Neural crest cell (in vitro differentiated cells): ENCODE measurements at places on chromosomes 3 and 15.

DNA sequence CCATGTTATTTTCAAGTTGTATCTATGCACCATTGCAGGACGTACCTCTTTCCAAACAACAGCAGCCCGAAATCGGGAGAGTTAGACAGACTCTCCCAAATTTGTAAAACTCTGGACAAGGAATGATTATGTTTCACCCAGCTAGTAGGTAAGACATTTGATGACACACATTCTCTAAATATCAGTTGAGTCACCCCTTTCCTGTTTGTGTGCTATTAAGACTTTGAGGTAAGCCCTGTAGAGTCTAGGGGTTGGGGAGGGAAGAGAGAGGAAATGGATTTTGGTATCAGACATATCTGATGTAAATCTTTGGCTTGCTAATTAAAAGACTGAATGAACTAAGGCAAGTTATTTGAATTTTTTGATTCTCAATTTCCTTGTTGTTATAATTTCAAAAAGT is 999.0 kb downstream of the TUSC7 start:
- no peak for DNase-seq

GRCh38 chr3:194521510-194522260 is 34.9 kb upstream of the ATP13A3 start:
- no peak for DNase-seq

DNA sequence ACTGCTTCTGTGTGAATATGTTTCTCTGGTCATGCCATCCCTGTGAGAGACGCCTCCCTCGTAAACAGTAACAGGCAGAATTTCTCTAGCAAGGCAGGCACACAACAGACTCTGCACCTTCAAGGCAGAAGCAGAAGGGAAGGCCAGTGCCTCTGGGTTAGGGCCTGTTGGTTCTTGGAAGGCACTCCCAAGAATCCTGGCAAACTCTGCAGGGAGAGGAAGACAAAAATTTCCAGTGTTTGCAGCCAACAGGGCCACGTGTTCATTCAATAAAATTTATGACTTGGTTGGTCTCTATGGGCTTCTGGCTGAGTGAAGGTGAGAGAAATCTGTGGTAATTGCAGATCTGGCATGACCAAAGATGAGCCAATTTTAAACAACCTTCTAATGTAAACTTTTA is 39.3 kb downstream of the NFKBIZ start:
- no peak for DNase-seq

DNA sequence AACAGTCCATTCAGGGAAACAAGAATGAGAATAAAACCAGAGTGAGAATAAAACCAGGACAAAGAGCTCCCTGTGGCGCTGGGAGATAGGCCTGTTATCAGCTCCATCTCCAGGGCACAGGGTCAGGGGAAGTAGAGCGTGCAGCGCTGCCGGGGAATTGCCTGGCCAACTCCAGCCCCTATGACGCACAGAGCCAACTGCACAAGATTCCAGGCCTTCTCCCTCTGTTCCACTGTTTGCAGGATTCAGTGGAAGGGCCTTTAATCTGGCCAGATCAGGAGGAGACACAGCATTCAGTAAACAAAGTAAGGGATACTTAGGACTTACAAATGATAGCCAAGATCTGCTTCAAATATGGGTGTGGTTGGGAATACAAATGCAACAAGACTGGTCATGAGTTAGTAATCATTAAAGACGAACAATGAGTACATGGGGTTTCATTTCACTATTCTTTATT is 49.4 kb downstream of the ITGB5 start:
- DNase-seq, result peak; percentile 14

GRCh38 chr15:70651303-70651845 is 112.0 kb downstream of the UACA start:
- DNase-seq, result no peak

GRCh38 chr3:123246866-123247265 is 45.1 kb downstream of the SEC22A start:
- no peak for DNase-seq

- no peak for DNase-seq
These were observed 271.5 kb downstream of the SATB1 start for GRCh38 chr3:18153571-18154173.

DNA sequence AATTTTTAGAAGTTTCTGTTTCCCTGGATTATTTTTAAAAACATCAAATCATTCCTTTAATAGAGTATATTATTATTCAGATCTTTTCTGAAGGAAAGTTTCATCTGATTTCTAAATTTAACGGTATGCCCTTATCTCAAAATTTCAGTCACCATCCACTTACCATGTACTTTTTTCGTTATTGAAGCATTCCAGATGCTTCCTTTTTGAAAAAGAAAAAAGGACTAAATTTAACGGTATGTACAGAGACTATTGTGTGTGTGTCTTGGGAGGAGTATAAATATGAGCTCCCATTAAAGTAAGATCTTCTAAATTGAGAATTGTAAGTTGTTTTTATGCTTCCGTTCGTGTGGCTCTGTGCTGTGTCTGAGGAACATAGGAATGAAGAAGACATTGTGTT is 517.4 kb upstream of the GOLIM4 start:
- no peak for DNase-seq

DNA sequence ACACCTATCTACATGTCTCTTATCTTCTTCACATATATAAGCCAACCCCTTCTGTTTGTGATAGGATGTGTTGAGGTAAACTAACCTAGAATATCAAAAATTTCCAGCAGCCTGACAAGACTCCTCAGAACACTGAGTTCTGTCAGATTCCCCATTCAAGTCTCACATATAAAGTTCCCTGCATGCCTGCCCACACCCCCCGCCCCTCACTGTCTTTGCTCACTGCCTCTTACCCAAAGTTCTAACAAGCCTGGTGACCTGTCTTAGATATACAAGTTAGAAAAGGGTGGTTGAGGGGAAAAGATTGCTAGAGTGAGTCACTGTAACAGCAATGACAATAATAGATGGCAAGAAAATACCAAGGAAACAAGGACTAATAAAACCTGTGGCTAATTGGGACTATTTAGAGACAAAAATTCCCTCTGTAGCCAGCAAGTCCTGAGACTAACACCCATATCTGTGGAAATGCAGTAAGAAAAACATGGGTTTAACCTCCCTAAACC is 40.1 kb downstream of the FBXO22 start:
- DNase-seq, result no peak

DNA sequence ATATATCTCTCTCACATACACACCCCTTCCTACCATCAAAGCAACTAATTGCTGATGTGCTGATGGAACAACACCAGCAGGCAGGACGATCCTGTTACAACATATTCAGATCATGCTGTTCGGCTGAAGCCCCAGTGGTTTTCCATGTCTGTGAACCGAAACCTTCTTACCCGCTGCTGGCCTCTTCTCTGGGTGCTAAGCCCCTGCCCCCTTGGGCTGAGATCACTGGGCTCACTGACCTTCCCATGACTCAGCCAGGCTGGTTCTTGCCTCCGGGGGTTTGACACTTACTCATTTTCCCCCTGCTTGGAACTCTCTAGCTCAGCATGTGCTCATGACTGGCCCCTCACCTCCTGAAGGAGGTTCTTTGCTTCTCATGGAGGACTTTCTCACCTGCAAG is 122.0 kb upstream of the RGMA start:
- DNase-seq, result no peak

DNA sequence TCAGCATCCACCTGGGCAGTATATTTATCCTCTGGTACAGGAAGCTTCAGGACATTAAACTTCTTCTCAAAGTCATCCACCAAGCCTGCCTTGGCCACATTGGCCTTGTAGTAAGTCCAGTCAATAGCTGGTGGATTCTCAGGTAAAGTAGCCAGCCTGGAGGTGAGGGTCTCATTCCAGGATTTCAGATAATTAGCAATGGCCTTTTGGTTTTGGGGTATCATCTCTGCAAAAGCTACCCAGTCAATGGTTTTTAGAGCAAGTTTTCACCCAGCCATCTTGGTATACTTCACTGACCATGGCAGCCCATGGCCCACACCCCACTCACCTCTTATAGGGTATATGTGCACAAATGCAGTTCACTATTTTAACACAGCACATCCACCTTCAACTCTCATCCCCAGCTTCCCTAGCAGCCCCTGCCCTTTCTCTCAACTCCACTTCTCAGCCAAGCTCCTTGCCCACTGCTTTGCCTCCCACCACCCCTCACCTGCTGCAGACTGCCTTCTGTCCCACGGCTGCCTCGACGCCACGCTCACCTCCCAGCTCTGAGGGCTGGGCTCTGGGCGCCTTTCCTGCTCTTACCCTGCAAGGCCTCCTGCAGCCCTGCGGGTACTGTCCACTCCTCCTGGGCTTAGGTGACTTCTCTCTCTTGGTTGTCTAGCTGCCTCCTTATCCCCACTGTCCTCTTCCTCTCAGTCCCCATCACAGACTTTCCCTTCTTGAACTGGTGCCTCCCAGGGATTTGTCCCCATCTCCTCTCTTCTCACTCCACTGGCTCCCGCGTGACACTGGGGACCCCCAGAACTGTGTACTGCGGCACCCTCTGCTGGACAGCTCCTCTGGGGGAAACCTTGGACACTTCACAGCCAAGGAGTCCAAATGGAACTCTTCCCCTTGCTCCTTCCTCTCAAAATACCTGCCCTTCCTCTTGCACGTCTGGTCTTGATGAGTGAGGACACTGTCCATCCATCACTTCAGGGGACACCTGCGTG is 1.7 kb upstream of the TGM5 start:
- DNase-seq, result no peak

DNA sequence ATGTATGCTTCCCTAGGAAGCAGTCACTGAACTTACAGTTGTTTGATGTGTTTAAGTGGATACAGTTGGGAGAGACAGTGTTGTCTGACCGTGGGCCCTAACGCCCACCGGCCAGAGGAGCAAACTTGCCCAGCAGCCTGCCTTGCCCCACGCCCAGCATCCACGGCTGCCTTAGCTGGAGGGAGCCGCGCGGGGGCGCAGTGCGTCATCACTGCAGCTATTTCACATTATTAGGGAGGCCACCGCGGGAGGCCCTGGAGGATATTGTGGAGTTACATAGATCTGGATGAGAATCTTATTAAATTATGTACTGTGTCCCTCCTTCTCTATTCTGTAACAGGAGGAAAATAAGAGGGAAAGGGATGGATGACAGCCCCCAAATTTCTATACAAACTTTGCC is 267.2 kb downstream of the GABRG3 start:
- DNase-seq, result no peak

- DNase-seq, result no peak
These were observed 94.2 kb downstream of the ZBTB20 start for GRCh38 chr3:115052906-115053305.
